ENCODE measurements at places on chromosomes 2 and 18.
A peak's percentile ranks its signal among the peaks of the same experiment; 100 is the strongest.

GRCh38 chr2:66445925-66446871, 11.3 kb downstream of the MEIS1 start:
- DNase-seq, result no peak

- peak; percentile 33 for DNase-seq
These were observed 101.7 kb upstream of the FN1 start for GRCh38 chr2:215537611-215538010.

- DNase-seq, result no peak
These were observed 445.4 kb upstream of the DSEL start for GRCh38 chr18:67961701-67962440.

DNA sequence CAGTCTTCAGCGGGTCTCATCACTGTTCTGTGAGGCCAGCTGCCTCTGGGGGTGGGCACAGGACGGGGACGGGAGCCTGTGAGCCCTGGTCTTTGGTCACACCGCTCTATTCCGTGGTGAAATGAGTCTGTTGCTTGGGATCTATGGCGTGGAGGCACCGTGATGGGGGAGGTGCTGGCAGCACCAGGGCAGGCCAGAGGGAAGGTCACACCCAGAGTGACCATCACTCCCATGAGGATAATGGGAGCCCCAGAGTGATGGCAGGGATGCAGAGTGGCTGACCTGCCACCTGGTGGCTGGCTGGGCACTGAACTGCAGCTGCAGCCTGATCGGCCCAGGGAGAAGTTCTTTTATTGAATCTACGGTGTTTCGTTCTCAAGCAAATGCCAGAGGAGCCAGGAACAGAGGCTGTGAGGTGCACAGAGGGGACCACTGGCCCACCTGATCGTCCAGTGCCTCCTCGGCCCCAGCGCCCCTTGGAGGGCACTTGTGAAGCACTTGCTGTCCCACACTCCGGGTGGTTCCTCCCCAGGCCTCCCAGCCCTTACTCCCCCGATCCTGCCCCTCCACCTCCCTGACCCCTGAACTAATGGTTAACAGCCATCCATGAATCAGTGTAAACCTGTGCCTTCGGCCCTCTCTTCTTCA, 17.9 kb downstream of the KCNIP3 start:
- peak; percentile 27 for DNase-seq

GRCh38 chr2:154195644-154196195, 324.0 kb downstream of the GALNT13 start:
- DNase-seq, result no peak

DNA sequence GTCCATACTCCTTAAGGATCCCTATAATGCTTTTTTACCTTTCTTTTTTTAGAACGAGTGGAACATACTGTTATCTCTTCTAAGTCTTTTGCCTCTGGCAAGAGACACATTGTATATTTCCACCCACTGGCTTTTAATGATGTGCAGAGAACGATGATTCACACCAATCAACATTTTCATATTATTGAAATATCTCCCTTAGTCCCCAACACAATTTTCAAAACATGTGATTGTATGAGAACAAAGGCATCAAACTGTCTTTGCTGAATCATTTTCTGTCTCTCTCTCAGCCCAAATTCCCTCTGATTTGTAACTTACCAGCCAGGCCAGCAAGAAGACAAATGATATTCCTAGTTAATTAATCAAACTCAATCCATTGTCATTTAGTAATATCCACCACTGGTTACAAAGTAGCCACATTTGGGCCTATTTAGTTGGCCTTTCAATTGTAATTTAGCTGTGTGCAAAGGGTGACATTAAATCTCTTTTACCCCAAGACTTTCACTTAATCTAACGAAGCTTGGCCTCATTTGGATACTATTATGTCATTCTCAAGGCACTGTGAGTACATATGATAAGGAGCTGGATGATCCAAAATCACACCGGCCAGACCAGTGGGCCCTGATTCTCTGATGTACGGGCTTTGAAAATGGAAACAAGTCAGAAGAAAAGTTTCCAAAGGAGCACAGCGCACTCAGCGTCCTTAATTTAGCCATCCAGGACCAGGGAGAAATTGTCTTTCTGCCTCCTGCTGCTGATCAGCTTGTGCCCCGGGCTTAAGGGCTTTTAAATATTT, 185.1 kb downstream of the SCG2 start:
- DNase-seq, result no peak

- no peak for DNase-seq
These were observed 17.6 kb upstream of the EPHA4 start for GRCh38 chr2:221589696-221590095.

GRCh38 chr2:11541693-11542274, 7.9 kb downstream of the GREB1 start:
- DNase-seq, result no peak

DNA sequence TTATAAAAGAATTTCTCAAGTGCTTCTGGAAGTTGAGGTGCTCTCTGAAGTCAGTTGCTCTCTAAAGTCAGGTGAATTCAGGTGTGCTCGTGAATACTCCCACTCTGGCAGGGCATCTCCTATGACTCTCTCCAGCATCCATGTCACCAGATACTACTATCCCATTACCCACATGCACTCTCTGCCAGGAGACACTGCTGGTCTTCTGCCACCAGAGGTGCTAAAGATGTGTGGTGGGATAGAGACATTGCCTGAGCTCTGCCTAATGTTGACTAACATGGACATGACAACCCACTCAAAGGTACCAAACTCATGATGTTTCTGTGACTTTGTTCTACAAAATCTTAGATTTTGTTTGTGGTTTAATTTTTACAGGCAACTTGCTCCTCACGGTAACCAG, 106.4 kb upstream of the HNRNPA3 start:
- DNase-seq, result no peak

DNA sequence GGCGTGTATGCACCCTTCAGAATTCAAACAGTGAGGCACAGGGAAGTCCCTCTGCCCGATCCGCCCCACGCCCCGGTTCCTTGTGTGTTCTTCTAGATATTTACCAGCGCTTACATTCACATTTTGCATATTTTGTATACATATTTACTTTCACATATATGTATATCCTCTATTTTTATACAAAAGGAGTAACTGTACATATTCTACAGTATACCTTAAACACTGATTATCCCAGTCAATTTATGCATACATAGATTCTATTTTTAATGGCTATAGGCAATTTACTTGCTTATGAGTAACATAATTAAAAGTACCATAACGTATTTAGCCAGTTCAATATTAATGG, 307 bp upstream of the DUSP11 start:
- DNase-seq, result no peak

GRCh38 chr2:31235504-31235902, 1.6 kb downstream of the EHD3 start:
- no peak for DNase-seq

DNA sequence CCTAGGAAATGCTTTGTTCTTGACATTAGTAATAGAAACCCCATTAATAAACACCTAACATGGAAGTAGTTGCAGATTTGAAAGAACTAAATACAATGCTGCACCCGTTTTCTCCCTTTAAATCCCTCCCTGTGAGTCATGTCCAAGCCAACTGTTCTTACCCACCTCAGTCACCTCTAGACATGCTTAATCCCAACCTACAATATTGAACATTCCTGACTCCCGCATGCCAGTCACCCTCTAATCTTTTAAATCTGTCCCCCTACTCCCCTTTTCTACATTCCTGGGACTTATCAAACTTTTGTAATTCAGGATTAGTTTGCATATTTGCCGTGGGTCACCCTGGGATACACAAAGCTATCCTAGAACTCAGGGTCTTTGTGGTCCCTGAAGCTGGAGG, 374.6 kb downstream of the IRS1 start:
- no peak for DNase-seq

DNA sequence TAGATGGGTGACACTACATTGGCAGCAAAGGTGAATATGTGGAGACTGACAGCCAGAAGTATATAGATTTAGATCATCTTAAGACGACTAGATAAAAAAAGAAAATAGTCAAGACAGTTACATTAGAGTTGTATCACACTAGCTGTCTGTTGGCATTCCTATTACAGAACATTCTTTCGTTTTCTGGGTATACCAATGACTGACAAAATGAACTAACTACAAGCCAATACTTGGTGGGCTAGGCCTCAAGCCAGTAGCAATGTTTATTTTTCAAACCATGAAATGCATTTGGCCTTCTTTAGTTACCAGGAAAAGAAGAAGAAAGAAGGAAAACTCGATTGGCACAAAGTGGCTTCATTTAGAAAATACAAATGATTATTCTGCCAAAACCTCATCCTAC, 944.9 kb upstream of the ZEB2 start:
- no peak for DNase-seq

DNA sequence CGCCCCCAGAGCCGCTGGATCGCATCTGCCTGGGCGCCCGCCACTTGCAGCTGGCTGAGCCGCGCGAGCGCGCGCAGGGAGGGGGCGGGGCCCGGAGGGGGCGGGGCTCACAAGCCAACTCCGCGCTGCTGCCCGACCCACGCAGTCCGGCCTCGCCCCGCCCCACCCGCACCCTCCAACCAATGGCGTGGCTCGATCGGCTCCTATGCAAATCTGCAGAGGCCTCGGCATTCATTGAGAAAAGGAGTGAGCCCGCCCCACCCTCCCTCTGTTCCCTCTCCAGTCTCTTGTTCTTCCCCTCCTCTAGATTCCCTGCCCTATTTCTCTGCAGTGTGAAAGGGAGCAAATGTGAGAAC, at the start of gene ALK:
Gene ALK, minus strand, starts transcription at position 27 of the 356 bp plus-strand sequence. CDS start 927 bp downstream, outside the sequence.
- peak; percentile 51 for DNase-seq

- no peak for DNase-seq
These were observed 46.2 kb downstream of the COA5 start for GRCh38 chr2:98561902-98562695.

DNA sequence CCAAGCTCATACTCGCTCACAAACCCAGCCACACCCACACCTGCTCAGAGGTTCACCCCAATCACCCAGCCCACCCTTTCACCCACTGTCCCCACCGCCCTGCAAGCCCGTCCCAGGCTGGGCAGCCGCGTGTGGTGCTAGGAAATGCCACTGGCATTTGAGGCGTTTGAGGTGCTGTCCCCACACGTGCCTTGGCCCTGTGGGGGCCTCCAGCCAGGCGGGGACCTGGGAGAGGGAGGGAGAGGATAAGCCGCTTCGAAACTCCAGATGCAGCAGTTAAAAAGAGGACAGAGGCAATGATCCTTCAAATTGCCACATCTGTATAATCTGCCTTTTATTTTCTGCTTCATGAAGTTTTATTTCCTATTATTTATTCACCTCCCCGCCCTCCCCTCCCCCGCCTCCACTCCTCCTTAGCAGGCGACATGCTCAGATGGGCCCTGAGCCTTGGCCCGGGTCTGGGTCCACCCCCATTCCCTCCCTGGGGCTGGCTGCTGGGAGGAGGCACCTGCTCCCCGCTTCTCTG, 35.9 kb downstream of the PSD4 start:
- no peak for DNase-seq

GRCh38 chr18:63342206-63342605, 22.6 kb upstream of the BCL2 start:
- DNase-seq, result peak; percentile 18

- DNase-seq, result no peak
These were observed 42.3 kb downstream of the SCN3A start for GRCh38 chr2:165161510-165161909.

GRCh38 chr18:33802955-33803354, 224.9 kb downstream of the ASXL3 start:
- no peak for DNase-seq

GRCh38 chr2:137888845-137889244, 75.4 kb upstream of the HNMT start:
- DNase-seq, result no peak

GRCh38 chr18:24075767-24076597, 61.4 kb downstream of the TTC39C start:
- peak; percentile 68 for DNase-seq

DNA sequence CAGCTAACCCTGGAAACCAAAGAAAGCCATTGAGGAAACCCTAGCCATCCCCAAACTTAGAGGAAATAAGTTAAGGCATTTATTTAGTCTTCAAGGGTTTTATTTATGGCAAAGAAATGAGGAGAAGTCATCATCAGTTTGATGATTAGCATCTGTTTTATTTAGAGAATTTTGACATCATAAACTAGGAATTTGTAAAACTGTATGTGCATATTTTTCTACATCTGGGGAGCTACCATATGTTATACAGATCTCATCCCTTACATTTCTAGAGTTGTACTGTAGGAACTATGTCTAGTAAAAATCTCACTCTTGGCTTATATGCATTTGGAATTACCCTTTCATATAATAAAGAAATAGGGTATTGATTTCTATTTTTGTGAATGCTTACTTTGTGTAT, 48.7 kb downstream of the FMNL2 start:
- DNase-seq, result no peak

- DNase-seq, result no peak
These were observed 505.9 kb downstream of the ERBB4 start for GRCh38 chr2:212032536-212033219.

DNA sequence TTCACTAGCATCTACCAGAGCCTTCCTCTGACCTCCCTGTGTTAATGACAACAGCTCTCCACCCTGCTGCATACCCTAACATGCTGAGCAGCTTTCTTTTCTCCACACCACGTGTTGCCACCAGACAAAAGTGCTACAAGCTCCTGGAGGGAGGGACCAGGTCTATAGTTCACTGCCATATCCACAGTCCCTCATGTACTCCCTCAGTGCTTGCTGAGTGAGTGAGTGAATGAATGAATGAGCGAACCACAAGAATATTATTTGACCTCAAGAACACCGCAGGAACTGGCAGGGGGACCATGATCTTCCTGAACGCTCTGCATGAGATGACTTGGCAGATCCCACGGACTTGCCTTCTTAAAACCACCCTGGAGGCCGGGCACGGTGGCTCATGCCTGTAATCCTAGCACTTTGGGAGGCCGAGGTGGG, 47.4 kb upstream of the CAB39 start:
- no peak for DNase-seq

DNA sequence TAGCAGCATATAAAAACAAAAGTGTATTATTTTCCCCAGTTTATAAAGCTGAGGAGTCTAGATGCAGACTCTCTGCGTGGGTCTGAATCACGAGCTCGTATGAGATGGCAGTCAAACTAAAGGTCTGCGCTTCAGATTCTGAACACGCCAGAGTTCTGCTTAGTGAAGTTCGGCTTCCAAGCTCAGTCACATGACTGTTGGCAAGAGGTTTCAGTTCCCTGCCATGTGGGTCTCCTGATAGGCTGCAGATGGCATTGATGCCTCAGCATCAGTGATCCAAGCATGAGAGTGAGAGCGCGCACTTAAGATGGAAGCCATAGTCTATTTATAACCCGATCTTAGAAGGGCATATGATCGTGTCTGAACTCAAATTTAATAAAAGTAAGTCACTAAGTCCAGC, 242.8 kb upstream of the DOK6 start:
- no peak for DNase-seq

DNA sequence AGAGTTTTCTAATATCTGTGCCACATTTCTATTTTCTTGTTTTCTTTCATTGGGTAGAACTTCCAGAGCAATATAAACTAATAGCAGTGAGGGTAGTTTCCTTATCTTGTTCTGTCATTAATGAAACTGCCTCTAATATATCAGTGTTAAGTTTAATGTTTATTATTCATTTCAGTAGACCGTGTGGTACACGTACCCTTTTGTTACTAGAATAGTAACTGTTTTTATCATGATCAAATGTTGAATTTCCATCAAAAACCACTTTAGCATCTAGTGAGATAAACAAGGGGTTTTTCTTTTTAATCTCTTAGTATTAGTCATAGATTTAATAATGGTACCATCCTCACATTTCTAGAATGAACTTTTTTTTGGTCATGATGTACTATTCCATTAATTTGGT, 16.0 kb downstream of the DGUOK start:
- DNase-seq, result no peak

- DNase-seq, result no peak
These were observed 5.4 kb upstream of the STAT1 start for GRCh38 chr2:191019376-191019775.

- DNase-seq, result no peak
These were observed 5.3 kb upstream of the KCTD18 start for GRCh38 chr2:200515155-200515554.

- DNase-seq, result no peak
These were observed 169.2 kb downstream of the KLHL29 start for GRCh38 chr2:23554054-23554697.

Data from inflammatory macrophage treated with lipopolysaccharide for 4 hours (primary cell).